ENCODE measurements at places on chromosomes 7 and 10.

DNA sequence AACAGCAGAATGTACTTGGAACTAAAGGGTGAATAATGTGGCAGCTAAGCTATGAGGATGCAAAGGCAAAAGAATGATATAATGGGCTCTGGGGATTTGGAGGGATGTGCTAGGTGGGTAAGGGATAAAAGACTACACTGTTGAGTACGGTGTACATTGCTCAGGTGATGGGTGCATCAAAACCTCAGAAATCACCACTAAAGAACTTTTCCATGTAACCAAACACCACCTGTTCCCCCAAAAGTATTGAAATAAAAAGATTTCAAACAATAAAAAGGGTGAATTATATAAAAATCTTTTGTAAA is 1.6 kb upstream of the CHCHD2 start:
- DNase-seq, result no peak

DNA sequence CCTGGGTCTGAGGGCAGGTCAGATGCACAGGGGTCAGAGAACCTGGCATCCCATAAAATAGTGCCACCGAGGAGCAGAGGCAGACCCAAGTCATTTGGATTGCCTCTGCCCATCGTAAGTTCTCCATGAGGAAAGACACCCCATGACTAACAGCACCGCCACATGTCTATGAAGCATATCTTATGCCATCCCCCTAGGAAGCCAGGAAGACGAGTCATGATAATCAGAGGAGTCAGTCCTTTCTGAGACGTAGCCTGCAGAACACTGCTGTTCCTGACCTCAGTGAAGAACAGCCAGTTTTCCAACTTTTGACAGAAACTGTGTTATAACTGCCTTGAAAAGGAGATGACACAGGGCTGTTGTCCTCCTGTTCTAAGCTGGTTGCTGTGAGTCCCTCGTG is 51.2 kb downstream of the INSYN2A start:
- DNase-seq, result no peak

DNA sequence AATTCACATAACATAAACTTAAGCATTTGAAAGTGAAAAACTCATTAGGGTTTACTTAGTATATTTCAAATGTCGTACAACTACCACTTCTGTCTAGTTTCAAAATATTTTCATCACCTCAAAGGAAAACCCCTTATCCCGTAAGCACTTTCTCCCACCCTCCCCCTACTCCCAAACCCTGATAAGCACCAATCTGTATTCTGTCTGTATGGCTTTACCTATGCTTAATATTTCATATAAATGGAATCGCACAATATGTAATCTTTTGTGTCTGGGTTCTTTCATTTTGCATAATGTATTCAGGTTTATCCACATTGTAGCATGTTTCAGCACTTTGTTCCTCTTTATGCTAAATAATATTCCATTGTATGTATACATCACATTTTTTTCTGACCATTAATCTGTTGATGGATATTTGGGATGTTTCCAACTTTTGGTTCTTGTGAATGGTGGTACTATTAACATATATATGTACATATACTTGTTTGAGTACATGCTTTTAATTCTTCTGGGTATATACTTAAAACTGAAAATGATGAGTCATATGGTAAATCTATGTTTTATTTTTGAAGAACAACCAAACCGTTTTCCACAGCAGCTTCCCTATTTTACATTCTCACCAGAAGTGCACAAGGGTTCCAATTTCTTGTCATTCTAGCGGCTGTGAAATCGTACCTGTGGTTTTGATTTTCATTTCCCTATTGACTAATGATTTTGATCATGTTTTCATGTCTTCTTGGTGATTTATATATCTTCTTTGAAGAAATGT is 6.2 kb upstream of the STARD3NL start:
- no peak for DNase-seq

GRCh38 chr10:60235001-60235400 is 154.7 kb downstream of the ANK3 start:
- no peak for DNase-seq

- no peak for DNase-seq
Observed at GRCh38 chr7:32030904-32031692, 39.1 kb downstream of the PDE1C start.

- DNase-seq, result no peak
Observed at GRCh38 chr10:133199992-133200611, 29.9 kb upstream of the UTF1 start.

DNA sequence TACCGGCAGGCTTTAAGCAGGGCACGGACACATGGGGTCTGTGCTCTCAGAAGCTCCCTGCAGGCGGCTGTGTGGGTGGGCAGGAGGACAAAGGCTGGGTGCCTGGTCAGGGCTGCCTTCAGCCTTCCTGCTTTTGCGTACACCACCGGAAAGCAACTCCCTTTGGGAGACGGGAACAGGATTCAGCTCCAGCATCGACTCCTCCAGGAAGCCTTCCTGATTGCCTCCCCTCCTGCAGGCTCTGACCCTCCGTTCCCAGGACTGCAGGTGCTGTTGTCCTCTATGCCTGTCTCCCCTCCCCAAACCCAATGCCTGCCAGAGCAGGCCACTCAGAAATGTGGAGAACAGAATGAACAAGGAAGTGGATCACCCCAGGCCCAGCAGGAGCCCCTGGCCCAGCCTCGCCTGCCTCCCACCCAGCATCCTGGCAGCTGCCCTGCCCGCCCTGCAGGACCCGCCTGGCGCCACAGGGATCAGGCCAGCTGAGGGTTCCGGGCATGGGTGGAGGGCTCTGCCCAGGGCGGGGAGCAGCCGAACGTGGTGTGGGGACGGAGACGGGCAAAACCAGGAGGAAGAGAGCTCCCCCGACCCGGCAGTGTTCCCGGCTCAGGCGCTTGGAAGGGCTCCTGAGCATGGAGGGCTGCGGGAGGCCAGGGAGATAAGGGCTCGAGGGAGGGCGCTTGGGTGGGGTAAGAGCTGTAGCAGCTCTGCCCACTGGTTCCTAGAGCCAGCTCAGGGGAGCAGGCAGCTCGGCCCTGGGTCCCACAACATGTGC is 6.2 kb upstream of the ELN start:
- DNase-seq, result no peak
